ENCODE measurements at places on chromosomes 5 and 9.

DNA sequence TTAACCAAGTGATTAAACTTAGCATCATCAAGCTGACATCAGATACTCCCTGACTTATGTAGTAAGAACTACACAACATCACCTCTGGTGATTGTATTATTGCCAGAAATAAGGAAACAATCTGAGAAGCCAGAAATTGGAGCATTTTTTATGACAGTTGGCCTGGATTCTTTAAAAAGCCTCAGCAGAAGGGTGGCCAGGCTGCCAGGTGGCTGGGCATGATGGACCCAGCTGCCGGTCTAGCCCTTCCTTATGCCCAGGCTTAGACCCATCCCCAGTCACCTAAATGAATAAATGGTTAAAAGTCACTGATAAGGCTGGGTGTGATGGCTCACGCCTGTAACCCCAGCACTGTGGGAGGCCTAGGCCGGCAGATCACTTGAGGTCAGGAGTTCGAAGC is 12.8 kb downstream of the OR1K1 start:
- DNase-seq = no peak

GRCh38 chr5:11324521-11325289 is 563.7 kb upstream of the DAP start:
- DNase-seq = no peak

GRCh38 chr9:34518110-34518616 is 4.6 kb downstream of the ENHO start:
- DNase-seq = no peak

GRCh38 chr5:115435778-115436712 is 108.5 kb downstream of the FEM1C start:
- no peak for DNase-seq

DNA sequence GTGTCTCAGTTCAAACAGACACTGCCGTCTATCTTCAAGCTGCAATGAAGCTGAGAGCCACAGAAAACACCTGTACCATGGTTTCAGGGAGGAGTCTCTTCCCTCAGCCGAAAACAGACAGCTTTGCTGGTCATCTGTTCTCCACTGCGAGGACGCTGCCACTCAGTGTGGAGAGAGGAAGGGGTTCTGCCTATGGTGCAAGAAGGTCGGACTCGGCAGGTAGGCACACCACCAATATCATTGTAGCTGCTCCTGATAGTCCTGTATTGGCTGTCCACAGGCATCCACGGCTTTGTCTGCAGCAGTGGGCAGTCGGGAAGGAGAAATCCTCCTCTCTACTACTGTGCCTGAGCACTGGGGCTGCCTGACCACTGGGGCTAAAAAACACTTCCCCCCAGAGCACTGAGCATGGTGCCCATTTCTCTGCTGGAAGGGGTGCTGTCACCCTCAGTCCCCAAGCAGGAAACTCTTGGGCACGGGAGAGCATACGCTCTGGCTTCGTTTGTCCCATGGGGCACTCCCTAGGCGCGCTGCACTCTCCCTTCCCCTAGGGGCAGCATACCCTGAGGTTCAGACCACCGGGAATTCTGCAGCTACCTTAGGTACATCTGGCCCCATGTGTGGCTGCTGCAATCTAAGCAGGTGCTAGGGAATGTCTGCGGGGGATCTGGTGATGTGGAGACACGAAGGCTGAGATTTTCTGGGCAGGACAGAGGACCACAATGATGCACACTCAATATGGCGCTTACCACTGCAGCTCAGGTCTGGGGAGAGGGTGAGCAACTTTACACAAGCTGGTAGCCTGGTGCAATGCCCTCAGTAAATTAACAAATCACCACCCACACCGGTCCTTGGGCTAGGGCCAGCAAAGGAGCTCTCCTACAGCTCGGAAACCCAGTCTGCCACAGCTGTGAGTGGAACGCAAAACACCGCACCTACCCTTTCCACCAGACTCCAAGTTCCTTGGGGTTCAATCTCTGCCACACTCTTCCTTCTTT is 880.9 kb upstream of the SEMA6A start:
- DNase-seq = peak; percentile 2

GRCh38 chr9:91694081-91694870 is 255.8 kb downstream of the ROR2 start:
- no peak for DNase-seq

DNA sequence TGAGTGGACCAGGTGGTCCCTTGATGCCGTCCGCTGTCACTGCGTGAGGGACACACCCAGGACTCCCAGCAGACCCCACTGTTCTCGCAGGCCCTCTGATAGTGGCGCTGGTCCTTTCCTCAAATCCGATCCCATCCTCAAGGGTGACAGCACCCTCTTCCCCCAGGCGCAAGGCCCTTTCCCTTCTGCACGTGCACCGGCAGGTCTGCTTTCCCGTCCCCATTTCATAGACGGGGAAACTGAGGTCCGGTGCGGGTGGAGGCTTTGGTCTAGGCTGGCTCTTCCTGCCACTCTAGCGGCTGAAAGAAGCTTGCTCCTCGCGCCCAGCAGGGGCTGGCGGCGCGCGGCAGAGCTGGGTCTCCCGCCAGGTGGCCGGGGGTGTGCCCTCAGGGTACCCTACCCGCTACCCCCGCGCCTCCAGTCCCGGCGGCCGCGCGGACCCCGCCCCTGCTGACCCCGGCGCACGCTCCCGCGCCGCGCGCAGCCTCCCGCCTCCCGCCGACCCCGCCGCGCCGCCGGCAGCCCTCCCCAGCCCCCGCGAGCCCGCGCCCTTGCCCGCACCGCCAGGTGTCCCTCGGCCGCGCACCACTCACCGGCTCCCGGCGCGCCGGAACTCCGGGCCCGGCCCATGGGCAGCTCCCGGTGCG is 453 bp downstream of the RASGEF1C start:
- DNase-seq = no peak

DNA sequence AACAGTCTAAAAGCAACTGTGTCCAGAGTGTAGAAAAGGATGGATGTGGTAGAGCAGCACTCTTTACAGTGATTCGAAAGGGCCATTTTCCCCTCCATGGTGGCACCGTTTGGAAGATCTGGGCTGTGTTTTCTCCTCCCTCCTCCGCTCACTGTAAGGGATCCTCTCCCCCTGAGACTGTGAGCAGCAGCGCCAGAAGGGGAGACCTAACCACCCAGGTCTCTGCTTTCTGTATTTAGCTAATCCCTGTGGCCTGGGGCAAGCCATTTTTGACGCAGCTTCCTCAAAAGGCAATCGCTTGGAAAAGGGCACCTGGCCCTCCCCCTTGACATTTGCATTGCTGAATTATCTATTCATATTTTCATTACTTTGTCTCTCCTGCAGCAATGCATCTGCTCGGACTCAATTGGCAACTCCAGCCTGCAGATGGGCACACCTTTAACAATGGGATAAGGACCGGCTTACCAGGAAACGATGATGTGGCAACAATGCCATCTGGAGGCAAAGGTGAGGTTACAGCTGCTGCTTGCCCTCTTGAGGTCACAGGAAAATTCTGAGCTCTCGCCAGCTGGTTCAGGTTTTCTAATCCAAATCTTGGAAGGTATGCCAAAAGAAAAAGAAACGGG is 244.3 kb upstream of the WWC1 start:
- peak; percentile 2 for DNase-seq

- no peak for DNase-seq
Observed at GRCh38 chr5:53991942-53992341, 318.4 kb downstream of the ARL15 start.

GRCh38 chr9:1386420-1386819 is 336.3 kb downstream of the DMRT2 start:
- DNase-seq = no peak

GRCh38 chr5:105460721-105461120 is 1898.1 kb upstream of the NUDT12 start:
- no peak for DNase-seq

GRCh38 chr9:135959814-135960213 is 1.4 kb downstream of the UBAC1 start:
- DNase-seq = no peak

DNA sequence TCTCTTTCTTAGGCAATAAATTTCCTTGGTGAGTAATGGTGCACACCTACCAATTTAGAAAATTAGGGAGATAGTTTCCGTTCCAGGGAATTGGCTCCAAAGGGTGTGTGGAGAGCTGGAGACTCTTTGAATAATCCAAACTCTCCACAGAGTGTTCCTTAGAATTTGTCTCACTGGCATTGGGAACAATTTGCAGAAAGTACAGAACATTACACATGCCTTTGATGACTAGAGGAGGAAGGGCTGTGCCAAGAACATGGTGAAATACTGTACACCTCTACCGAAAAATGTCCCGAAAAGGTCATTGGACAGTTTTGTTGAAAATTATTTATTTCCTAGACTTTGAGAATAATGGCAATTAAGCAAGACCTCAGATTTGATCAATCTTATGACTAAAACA is 214.2 kb upstream of the MPDZ start:
- no peak for DNase-seq
